Activated naive CD4-positive, alpha-beta T cell treated with anti-CD3 and anti-CD28 coated beads for 36 hours (primary cell): ENCODE measurements at places on chromosomes 4 and X. TPM values are rescaled to one million over a fixed set of nuclear protein-coding genes. Genes with fewer than 3 reads are reported as not detected.

DNA sequence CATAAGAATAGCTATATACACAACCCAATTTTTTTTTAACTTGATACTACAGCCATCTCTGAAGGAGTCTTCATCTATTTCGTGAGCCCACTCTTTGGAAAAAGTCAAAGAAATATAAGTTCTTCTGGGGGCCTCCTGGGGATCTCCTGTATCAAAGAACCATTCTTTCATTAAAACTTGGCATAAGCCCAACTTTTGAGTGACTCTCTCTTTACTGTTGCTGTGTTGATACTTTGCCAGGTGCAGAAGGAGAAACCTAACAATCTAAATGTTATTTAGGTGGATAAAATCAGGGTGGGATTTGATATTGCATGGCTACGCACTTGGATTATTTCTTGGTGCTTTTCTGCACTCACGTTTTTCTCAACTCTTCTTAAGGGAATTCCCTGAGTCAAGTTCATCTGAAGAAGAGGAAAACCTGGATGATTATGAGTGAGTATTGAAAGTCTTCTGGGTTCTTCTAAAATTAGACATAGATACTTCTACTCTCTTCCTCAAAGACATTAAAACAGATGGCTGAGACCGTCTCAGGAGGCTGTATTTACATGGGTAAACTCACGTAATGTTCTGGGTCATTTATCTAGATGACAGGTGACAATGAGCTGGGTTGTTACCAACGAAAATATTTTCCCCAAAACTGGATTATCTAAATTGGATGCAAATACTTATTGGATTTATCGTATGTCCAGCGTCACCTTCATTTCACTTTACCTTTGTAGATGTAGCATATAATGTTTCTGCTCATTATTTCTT, 25.2 kb downstream of the BMX start:
- no peak for DNase-seq
- H3K36me3 ChIP-seq, result no peaks in the 10 kb centered on the region
- H3K27me3 ChIP-seq, result peaks cover 7% of the 10 kb centered on the region
- H3K4me3 ChIP-seq, result no peak overlapping the region
- no peaks in the 10 kb centered on the region for H3K4me1 ChIP-seq

GRCh38 chrX:153481043-153481442, 10.7 kb upstream of the HAUS7 start:
- H3K36me3 ChIP-seq, result no peaks in the 10 kb centered on the region
- no peaks in the 10 kb centered on the region for H3K27me3 ChIP-seq
- H3K4me1 ChIP-seq, result no peaks in the 10 kb centered on the region
- DNase-seq, result no peak
- no peak overlapping the region for H3K4me3 ChIP-seq
- no peak overlapping the region for H3K27ac ChIP-seq

PNMA3 gene
- 0.98 TPM for total RNA-seq

DNA sequence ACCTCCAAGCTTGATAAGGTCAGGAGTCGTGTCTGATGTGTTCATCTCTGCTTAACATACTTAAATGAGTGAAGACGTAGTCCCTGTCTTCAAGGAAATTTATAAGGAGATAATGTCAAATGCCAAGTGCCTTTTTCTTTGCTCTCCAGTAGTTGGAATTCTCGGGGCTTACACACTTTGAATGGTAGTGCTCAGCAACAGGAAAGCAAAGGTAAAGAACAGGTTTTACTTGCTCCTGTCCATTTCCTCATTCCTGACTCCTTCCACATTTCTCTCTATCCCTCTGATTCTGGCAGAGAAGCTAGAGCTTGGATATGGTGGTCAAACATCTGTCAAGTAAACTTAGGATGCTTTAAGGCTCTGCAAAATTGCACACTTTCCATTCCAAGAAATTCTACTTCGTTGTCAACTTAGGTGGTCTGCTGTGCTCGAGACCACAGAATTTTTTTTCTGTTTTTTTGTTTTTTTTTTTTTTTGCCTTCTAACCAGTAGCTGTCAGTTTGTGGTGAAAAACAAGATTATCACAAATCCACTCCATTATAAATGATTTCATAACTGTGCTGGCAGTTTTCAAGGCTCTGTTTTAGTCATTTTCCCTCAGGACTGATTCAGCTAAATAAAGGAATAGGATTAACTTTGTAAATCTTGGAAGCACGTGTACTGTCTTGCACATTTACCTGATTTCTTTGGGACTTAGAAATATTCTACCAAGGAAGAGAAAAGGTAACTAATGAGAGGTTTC, 180.8 kb upstream of the ANXA3 start:
- no peaks in the 10 kb centered on the region for H3K36me3 ChIP-seq
- H3K27ac ChIP-seq, result no peak overlapping the region
- H3K4me3 ChIP-seq, result no peak overlapping the region
- no peak for DNase-seq
- H3K4me1 ChIP-seq, result no peaks in the 10 kb centered on the region

DRP2 gene
- 0.47 TPM for total RNA-seq

TECRL gene
- total RNA-seq, result not detected

DMD gene
- total RNA-seq, result 0.14 TPM

DNA sequence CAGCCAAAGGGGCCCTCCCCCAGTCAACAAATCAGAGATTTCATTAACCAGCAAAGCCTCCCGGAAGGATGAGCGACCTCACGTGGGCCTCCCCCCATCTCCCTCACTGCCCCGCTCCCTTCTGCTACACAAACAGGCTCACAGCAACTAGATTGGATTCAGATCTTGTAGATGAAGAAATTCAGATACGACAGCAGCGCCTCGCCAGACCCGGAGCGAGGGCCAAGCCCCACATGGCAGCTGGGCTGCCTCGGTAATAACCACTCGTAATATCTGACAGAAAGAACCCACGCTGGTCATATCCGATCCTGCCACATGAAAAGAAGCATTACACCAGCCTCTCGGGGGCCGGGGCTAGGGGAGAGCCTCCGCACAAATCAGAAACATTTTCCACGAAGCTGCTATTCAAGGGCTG, 581.3 kb downstream of the BCOR start:
- no peak overlapping the region for H3K4me3 ChIP-seq
- no peak for DNase-seq
- no peaks in the 10 kb centered on the region for H3K4me1 ChIP-seq
- no peak overlapping the region for H3K27ac ChIP-seq
- no peaks in the 10 kb centered on the region for H3K36me3 ChIP-seq
- H3K27me3 ChIP-seq, result no peaks in the 10 kb centered on the region

ARAP2 gene
- 38.2 TPM for total RNA-seq

XAGE1A gene
- not detected for total RNA-seq

SUPT20HL1 gene
- not detected for total RNA-seq
